ENCODE measurements at places on chromosomes 1 and 21. TPM values are rescaled to one million over a fixed set of nuclear protein-coding genes. Genes with fewer than 3 reads are reported as not detected.

ZBTB8A gene
- 2.9 TPM for total RNA-seq

SFN gene
- total RNA-seq, result not detected

MYOG gene
- total RNA-seq, result not detected

LRRC7 gene
- 3.0 TPM for total RNA-seq

RNU1-2 gene
- total RNA-seq, result 9,391 TPM

MAP1LC3C gene
- 0.24 TPM for total RNA-seq

RGS8 gene
- not detected for total RNA-seq

SYT6 gene
- not detected for total RNA-seq

LCE6A gene
- total RNA-seq, result not detected

TINAGL1 gene
- total RNA-seq, result 268 TPM

CD1B gene
- total RNA-seq, result not detected

RIPPLY3 gene
- total RNA-seq, result not detected

LAMC1 gene
- 87.5 TPM for total RNA-seq

CFAP74 gene
- total RNA-seq, result not detected

S100A7 gene
- not detected for total RNA-seq

PLXNA2 gene
- total RNA-seq, result 14.4 TPM

OR2AJ1 gene
- total RNA-seq, result not detected
